ENCODE measurements at places on chromosomes 5 and 9. TPM values are rescaled to one million over a fixed set of nuclear protein-coding genes. Genes with fewer than 3 reads are reported as not detected.

Gene FAM151B
- total RNA-seq = not detected

DNA sequence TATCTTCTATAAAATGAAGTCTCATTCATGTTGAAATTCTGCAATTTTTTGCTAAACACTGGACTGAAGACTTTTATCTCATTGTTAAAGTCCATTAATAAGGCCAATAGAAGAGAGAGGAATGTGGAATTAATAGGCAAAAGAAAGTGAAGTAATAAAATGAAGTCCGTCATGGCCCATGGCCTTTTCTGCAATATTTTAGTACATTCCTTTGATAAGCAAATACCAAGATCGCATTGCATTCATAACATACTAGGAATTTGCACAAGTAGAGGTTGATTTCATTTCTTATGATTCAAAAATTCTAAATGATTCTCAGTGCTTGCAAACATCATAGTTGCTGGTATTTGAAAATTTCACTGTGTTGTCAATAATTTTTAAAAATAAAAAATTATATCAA, 664.0 kb downstream of the NR2F1-AS1 start:
- no peak for DNase-seq

- no peak for DNase-seq
These were observed 6.8 kb downstream of the RALGDS start for GRCh38 chr9:133113949-133114885.

- no peak for DNase-seq
These were observed 44.4 kb downstream of the GALNT12 start for GRCh38 chr9:98851730-98852459.

GRCh38 chr5:66757219-66757833, 161.1 kb downstream of the MAST4 start:
- DNase-seq = no peak

DNA sequence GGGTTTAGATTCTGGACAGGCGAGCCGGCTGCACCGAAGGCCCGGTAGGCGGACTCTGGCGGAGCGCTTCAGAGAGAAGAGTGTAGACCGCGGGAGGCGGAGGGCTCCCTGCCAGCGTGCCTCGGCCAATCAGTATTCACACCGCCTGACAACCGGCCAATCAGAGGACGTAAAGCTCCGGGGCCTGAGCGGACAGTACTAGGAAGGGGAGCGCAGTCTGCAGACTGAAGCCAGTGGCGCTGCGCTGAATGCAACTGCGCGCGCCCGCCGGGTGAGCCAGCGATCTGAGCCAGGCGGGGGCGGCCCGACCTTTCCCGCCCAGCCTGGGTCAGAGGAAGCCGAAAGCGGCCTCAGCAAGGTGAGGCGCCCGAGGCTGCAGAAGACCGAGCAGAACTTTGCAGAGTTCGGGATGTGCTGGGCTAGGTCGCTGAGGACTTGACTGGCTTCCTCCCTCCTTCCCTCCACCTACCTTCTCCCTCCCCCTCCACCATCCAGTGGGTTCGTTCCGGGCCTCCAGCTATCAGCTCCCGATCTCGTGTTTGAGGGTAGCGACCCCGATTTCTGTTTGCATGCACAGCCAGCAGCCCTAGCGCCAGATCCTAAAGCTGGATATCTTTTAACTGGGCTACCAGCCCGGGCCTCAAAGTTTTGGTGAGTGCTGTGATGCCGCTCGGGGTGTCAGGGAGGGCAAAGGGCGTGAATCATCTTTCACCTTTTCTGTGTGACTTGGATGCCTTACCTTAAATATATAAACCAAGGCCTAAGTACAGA, at the start of gene DMRT2:
Gene DMRT2 (plus strand): TSS at position 233 of the 771 bp plus-strand sequence. CDS start 1,257 bp downstream, outside the sequence.
- DNase-seq = peak; percentile 43

DNA sequence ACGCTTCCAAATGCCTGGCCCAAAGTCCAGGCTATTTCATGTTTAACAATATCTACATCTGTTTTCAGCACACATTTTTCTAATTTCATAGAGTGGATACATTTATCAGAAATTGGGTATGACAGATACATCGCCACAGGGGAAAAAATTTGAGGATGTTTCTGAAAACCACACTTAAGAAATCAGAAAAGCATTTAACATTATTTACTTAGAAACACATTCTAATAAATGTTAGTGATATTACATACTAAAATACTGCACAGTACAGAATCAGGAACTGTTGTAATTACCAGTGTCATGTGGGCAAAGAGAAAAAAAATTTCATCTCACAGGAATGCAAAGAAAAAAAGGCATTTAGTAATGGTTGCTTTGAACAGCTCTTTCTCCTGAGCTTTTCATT, 310.5 kb upstream of the KIF2A start:
- DNase-seq = no peak

- peak; percentile 77 for DNase-seq
These were observed at the start of gene FGF18 for GRCh38 chr5:171418982-171419687. TSS of gene FGF18 (plus strand) at chr5:171419647. CDS start at chr5:171420200, 553 bp downstream.

GRCh38 chr5:50559955-50560354, 106.5 kb upstream of the PARP8 start:
- DNase-seq = no peak

- DNase-seq = peak; percentile 55
These were observed 118.1 kb downstream of the LHFPL2 start for GRCh38 chr5:78530342-78531096.

All from K562 (cell line).